CD4-positive, alpha-beta T cell treated with Interleukin-2 at 100 ng/mL for 4 hours (primary cell): ENCODE measurements at places on chromosomes 2 and 18.

- no peak for DNase-seq
These were observed 34.5 kb downstream of the RAB31 start for GRCh38 chr18:9742524-9743131.

GRCh38 chr2:169853041-169853668 lies 25.9 kb downstream of the UBR3 start:
- DNase-seq, result no peak

DNA sequence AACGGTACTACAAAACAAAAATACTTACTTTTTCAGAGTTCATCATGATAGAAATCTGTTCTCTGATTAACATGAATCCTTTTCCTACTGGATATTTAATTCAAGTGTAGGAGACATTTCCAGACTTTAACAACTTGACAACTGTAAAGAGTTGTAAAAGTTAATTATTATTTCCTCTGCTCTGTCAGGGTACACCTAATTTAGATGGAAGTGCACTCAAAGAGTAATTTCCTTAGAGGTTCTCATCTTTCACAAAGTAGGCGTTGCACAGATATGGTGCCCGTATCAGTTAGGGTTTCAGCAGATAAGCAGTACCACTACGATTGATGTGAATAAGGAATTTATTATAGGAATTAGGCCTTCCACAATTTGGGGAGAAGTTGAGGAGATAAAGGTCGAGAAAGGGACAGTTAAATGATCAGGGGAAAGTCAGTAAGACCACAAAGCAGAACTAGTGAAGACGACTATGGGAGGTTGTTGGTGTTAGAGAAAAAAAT lies 16.2 kb upstream of the PDE11A start:
- DNase-seq, result no peak

DNA sequence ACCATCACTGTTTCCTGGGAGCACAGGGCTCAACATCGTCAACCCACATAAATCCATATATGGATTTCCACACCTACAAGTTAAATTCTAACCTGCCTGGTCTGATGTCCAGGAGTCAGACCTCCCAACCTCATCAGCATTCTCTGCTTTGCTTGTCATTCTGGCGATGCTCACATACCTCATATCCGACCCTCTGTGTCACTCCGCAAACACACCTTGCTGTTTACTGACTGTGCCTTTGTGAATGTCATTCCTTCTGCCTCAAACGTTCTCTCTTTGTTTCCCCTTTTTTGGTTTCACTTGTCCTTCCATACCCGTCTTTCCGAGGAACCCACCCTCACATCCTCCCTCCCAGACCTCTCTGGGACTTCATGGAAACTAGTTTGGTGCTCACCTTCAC lies 187.1 kb downstream of the ACTR3 start:
- no peak for DNase-seq

GRCh38 chr2:105329197-105329554 lies 359 bp downstream of the TGFBRAP1 start:
- DNase-seq, result no peak

DNA sequence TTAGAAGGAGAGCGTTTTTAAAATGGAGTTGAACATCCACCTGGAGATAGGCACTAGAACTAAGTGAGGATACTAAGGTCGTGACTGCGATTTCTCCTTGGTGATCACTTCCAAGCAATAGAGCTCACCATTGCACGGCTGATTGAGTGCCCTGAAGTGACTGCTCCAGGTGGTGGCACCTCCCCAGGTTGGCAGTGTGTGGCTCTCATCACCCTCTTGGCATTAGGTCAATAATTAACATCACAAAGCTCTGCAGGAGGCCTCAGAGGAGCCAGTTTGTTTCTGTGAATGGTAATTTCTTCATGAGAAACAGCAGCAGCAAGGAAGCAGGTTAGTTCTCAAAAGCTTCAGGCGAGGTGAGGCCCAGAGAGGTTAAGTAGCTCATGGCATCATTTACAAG lies 259.6 kb downstream of the CLIP4 start:
- DNase-seq, result no peak

GRCh38 chr2:3115301-3116042 lies 262.1 kb downstream of the EIPR1 start:
- DNase-seq, result no peak

DNA sequence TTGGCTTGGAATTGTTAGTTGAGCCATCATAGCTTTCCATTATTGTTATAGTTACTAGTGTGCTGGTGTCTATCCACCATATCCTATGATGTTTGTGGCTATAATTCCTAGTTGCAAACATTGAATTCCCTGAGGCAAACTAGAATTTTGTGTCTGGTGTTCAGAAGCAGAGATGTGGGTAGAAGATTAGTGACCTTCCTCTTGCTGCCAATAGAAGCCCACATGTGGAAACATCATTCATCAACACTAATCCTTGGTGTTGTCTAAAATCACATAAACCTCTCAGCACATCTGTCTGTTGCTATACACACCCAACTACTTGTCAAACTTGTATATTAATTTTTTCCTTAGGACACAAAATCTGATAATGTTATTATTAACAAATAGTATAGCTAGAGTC lies 374.1 kb downstream of the TGIF1 start:
- DNase-seq, result no peak

- DNase-seq, result no peak
These were observed at the start of gene ERMN for GRCh38 chr2:157325786-157326185. Gene ERMN, minus strand, starts transcription at chr2:157325824. Its CDS starts 182 bp downstream, at chr2:157325642.

- DNase-seq, result no peak
These were observed 173.9 kb downstream of the HDAC4 start for GRCh38 chr2:239226677-239227581.

GRCh38 chr2:102317715-102318114 lies 6.4 kb downstream of the IL1RL1 start:
- no peak for DNase-seq

DNA sequence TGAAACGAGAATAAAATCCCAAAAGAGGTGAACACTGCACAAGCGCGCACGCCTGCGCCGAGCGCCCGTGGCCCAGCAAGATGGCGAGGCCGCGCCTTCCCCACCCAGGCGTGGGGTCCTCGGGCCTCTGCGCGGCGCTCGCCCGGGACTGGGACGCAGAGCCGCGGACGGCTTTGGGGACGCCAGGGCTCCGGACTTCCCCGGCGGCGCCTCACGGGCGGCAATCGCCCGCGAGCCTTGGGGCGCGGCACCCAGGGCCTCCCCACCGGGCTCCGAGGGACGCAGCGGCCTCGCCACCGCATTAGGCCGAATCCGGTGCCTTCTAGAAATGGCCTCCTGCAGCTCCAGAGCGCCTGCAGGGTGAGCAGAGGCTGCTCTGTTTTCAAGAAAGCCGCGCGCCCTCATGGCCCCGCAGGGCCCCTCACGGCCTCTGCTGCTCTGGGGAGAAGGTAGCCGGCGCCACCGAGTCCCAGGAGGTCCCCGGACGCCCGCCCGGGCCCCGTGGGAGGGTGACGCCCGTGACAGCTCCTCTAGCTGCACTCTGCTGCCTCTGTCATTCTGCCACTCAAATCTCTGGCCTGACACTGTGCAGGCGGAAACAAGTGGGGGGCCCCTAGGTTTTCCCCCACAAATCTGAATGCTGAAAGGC lies 35.9 kb upstream of the POMC start:
- peak; percentile 13 for DNase-seq

DNA sequence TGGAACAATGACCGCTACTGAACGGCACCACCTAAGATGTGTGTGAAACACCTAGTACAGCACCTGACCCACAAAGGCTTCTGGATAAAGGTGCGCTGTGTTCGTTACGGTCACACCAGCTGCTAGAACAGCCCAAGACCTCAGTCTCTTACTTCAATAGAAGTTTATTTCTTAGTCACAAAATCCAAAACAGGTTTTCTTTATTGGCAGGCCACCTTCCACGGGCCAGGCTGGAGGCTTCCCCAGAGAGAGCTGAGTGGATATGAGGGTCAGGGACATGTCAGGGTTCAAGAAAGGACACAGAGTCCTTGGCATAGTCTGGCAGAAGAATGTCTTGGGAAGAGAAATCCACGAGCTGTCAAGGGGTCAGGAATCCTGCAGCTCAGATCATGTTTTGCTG lies 92.2 kb downstream of the COL6A3 start:
- DNase-seq, result no peak

GRCh38 chr2:181723731-181724130 lies 43.4 kb upstream of the NEUROD1 start:
- DNase-seq, result no peak

GRCh38 chr2:62147610-62148301 lies 48.2 kb upstream of the B3GNT2 start:
- DNase-seq, result no peak

GRCh38 chr18:8260319-8260718 lies 348.9 kb upstream of the RAB12 start:
- DNase-seq, result no peak

GRCh38 chr2:150561076-150561475 lies 73.6 kb upstream of the RND3 start:
- no peak for DNase-seq

DNA sequence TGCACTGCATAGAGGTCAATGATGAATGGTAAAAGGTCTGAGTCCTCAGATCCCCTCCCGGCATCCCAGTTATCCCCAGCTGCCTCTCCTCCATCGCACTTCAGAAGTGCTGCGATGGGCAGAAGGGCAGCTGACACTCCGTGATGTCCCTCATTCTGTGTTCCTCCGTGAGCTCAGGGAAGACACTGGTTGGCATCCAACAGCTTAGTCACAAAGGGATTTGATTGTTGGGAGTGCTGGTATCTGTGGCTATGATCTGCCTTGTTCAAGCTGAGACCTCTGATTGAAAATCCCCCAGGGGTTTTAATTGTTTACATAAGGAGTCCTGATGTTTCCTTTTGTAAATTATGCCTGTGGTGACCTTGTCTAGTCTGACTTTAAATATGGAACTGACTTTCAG lies 19.0 kb upstream of the SAG start:
- no peak for DNase-seq

DNA sequence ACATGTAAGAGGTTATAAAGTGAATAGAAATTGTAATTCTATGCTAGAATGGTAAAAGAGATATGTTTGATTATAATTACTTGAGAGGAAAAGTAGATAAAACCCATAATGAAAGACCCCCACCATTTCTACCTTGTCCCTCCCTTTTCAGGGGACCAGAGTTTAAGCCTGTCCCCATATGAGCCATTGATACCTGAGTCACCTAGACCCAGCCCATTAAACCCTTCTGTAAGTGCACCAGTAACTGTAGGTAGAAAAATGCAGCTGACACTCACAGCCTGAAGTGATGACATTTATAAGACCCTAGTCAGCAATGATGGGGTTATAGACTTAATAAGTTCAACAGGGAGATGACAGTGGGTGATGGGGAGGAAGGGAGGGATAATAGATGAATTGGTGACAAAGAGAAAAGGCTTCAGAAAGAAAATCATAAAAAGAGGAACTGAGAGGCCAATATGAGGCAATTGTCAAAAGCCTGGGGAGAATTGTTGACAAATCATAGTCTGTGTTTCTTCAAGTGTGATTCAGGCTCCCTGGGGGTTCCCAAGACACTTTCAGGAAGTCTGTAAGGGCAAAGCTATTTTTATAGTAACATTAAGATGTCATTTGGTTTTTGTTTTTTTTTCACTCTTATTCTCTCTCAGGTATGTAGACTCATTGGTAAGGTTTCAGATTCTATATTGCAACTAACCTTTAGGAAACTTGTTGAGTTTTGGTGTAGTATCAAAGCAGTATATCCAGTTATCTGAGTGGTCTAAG lies 544.2 kb downstream of the SATB2 start:
- DNase-seq, result no peak

- no peak for DNase-seq
These were observed 387.2 kb upstream of the CWC22 start for GRCh38 chr2:180394305-180394704.

- DNase-seq, result no peak
These were observed 75.8 kb downstream of the PHLPP1 start for GRCh38 chr18:62790871-62791772.

DNA sequence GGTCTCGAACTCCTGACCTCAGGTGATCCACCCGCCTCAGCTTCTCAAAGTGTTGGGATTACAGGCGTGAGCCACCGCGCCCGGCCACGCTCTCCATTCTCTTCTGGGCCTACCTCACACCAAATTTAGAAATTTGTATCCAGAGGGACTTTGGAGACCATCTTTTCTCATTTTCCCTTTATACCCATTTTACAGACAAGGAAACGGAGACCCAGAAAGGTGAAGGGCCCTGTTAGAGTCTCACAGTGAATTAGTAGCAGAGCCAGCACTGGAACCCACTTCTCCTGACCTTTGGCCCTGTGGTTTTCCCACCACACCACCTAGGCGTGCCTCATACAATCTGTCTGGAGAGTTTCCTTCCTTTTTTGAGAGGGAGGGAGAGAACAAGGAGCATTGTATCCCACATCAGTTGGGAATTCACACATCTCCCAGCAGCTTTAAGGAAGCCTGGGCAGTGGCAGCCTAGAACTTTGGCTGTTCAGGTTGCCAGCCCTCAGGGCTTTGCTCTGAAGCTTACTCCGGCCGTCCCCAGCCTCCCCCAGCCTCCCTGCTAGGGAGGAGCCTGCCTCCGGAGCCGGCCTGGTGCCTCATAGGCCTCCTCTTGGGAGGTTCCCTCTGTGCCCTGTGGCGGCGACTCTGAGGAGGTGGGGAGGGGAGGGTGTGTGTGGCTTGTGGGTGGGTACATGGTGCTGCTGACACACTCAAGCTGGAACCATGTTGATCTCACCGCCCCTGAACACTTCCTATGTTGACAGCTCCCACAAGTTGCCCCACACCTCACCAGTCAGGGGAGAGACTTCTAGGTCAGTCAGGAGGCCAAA lies 13.8 kb downstream of the FOSL2 start:
- DNase-seq, result peak; percentile 82

GRCh38 chr18:62045316-62045715 lies 141.5 kb downstream of the PIGN start:
- no peak for DNase-seq

DNA sequence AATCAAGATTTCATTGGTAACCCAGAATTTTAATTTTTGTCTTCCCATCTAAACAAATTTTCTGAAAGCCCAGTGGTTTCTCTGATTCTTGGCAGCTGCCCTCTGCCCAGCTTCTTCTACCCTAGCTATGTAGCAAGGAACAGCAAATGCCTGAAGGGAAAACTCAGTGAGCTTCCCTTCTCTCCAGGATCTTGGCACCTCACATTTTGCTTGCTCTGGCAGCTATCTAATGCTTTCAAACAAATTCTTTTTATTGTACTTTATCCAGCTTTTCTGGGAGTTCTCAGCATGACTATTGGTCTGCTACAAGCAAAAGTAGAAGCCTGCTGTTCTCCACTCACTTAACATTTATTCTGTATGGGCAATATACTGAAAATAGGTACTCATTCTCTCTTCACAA lies 18.3 kb upstream of the GFPT1 start:
- DNase-seq, result no peak

GRCh38 chr2:62453955-62454354 lies 52.0 kb downstream of the TMEM17 start:
- no peak for DNase-seq

DNA sequence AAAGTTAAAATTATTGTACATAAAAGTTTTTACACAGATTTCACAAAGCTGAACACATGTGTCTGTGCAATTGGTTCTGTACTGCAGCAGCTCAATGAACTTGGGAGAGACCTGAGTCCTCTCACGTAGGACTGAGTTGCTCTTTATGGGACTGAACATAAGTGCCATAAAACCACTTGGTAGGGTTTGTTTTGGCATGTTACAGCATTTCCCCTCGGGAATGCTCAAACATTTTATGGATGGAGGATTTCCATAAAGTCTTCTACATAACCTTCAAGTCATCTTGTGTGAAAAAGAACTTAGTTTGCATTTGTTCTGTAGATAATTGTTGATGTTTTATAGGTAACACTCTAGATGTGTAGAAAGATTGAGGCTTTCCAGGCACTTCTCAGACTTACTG lies 15.9 kb downstream of the LYPD6 start:
- DNase-seq, result no peak

- DNase-seq, result no peak
These were observed 3.7 kb upstream of the MEIS1 start for GRCh38 chr2:66431274-66431642.
